ENCODE measurements at places on chromosomes 4 and X.

DNA sequence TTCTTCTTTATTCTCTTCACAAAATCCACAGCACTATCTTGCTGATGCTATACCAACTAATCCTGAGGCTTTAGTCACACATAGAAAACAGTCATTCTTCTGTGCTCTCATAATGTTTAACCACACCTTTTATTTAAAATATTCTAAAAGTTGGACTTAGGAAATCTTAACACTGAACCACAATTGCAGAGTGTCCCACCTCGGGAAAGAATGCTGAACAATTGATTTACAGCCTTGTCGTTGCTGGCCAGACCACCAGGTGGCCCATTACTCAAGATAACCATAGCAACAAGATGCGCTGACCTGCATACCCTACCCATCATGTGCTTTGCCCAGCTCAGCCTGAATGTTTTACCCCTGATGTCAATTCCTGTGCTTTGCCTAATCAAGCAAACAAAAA is 100.8 kb downstream of the ARSJ start:
- no peak for DNase-seq

DNA sequence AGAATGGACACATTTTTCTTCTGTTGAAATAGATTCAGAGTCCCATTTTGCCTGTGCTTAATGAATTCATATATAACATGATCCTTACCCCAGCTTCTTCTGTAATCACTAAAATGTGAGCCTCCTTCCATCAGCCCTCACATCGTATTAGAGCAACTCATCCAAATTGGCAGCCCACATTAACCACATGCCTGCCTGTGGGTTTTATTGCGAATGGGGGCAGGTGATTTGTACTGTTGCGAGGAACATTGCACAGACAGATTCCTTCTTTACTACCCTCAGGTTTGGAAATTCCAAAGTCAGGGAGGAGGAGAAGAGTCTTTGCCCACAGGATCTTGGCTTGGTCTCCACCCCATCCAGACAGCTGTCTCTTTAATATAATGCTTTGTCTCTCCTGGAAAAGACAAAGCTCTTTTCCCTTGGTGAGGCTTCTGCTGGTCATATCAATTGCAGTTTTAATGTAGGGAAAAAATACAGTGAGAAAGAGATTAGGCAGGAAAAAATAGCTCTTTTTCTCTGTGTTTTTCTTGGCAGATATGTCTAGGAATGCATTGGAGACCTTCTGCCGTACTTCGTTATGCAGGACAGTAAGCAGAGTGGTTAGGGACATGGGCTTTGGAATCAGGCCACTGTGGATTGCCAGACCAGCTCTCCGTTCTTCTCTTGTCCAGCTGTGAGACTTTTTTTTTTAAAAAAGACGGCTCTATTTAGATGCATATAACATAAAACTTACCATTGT is 371.2 kb downstream of the AFF2 start:
- DNase-seq = no peak

DNA sequence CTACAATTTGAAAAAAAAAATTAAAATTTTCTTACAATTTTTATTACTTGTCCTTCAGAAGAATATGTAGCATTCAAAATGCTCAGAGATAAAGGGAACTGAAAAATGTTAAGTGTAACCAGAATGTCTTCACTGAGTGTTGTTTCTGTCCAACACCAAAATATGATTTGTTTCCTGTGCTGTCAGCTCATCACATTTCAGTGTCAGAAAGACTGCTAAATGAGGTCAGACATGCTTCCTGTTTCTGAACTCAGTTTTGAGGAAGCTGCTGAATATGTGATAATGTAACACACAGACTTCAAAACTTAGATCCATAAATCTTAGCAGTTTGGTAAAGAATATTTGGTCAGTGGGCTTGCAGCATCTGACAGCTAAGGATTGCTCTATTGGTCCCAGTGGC is 1849.7 kb downstream of the PCDH7 start:
- no peak for DNase-seq

DNA sequence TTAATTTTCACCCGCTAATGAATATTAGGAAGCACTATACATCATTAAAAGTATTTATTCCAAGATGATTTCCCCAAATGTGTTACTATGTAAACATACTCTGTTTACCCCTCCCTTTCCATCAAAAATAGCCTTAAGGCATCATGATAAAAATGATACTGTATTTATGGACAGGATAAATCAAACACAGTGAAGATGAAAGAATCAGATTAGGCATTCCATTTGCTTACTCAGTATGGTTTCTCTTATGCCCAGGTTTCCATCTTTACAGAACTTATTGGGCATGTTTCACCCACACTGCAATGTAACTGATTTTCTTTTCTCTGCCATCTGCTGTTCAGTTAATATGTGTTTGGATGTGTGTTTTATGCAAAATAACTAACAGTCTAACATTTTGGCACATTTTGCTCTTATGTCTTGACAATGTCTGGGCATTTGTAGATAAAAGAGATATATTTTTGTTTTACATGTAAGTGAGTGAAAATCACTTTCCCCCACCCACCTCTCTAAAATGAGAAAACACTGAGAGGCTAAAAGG is 445.2 kb downstream of the RPA4 start:
- DNase-seq = no peak

GRCh38 chr4:122635205-122635604 is 14.3 kb upstream of the IL21 start:
- no peak for DNase-seq

GRCh38 chr4:23114538-23114937 is 421.8 kb downstream of the GBA3 start:
- no peak for DNase-seq

DNA sequence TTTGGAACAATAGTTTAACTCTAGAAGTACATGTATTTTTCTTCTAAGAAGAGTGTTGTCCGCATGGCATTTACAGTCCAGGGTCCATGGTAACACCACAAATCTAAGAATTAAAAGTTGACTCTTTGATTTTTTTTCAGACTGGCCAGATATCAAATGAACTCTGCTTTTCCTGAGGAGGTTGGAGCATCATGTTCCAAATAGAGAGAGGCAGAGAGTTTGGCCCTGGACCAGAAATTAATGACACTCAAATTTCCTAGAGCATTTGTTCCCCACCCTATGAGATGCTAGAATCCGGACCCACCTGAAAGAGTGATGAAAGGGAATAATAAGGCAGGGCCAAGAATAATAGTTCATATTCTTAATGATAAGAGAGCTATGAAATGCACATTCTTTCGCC is 47.0 kb upstream of the NAP1L5 start:
- no peak for DNase-seq

- DNase-seq = no peak
Measured at GRCh38 chr4:121709766-121710405, 13.1 kb upstream of the ANXA5 start.

DNA sequence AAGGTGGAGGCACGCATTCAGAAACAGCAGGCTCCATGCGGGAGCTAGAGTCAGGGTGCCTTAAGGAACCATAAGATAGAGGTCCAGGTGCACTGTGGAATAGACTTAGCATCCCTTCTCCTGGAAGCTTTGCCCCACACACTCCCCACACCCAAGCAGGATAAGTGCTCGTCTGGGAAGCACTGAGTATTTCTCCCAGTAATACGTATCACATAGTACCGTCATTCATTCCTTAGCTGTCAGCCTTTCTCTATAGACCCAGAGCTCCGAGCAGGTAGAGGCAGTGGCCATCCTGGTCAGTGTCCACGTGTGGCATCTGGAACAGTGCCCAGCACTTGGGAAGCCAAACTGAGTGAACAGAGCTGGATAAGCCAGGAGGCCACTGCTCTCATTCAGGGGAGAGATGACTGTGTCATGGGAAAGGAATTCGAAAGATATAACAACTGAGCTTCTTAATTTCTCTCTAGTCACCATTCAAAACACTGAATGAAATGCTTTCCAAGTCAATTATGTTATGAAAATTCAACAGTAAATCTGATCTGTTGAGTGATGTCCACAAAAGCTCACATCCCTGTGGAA is 9.9 kb downstream of the APBB2 start:
- DNase-seq = no peak

GRCh38 chrX:139881572-139881971 is 51.3 kb downstream of the ATP11C start:
- DNase-seq = no peak

- DNase-seq = no peak
Measured at GRCh38 chr4:166143227-166143626, 270.2 kb downstream of the TLL1 start.

DNA sequence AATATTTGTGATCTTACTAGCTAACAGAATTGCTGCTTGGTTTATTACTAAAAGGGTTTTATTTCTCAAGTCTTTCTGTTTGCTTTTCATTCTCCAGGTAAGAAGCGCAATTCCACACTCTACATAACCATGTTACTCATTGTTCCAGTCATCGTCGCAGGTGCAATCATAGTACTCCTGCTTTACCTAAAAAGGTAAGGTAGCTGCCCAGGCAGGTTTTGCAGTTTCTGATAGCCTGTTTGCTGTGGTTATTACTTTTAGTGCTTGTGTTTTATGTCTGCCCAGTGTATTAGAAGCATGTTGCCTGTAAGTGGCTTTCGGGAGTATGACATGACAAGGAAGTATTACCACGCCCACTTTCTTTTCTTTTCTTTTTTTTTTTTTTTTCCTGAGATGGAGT is 46.4 kb downstream of the IL13RA1 start:
- DNase-seq = no peak

DNA sequence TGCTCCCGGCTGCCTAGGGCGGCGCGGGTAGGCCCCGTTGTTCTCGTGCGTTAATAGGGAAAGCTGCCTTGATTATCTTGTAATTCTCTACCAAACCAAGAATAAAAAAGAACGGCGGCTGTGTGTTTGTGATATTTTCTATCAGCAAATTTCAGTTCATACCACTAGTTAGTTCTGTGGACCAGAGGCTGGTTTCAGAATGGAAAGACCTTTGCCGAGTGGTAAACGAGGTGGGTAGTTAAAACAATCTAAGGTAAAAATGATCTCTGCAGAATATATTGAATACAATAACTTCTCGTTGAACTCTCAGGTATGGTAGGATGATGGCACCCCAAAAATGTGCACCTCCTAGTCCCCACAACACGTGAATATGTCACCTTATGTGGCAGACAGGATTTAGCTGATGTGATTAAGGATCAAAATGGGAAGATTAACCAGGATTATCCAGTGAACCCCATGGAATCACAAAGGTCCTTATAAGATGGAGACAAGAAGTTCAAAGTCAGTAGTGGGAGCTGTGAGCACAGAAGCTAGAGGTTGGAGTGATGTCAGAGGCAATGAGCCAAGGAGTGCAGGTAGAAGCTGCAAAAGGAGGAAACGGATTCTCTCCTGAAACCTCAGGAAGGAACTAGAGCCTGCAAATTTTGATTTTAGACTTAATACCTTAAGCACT is 574 bp upstream of the CFAP97 start:
- DNase-seq = no peak

DNA sequence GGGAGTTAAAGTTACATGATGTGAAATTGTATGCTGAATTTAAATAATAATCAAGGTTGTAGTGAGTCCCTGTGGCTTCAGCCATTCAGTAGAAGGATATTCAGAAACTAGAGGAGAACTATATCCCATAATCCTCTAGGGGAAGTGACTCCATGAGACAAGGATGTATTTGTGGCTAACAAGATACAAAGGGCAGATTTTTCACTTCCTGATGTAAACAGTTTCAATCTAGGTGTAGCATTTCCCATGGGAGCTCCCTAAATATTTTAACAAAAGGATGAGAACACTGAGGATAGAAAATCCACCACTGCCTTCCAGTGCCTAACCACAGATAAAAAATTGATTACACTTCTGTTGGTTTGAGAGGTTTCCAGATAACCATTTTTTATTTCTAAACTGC is 435.4 kb upstream of the TENM3 start:
- DNase-seq = no peak

GRCh38 chr4:127881563-127881864 is 821 bp downstream of the PLK4 start:
- no peak for DNase-seq

GRCh38 chrX:150184491-150184890 is 178.6 kb upstream of the MAMLD1 start:
- DNase-seq = no peak

DNA sequence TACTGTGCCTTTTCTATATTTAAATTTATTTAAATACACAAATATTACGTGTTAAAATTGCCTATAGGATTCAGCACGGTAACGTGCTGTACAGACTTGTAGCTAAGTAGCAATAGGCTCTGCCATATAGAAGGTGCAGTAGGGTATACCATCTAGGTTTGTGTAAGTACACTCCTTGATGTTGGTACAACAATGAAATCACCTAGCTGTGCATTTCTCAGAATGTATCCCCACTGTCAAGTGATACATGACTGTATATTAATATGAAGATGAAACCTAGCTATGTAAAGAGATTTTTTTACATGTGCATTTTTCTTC is 431.2 kb downstream of the KCTD8 start:
- DNase-seq = no peak

GRCh38 chr4:80814266-80814665 is 216.2 kb upstream of the BMP3 start:
- no peak for DNase-seq

DNA sequence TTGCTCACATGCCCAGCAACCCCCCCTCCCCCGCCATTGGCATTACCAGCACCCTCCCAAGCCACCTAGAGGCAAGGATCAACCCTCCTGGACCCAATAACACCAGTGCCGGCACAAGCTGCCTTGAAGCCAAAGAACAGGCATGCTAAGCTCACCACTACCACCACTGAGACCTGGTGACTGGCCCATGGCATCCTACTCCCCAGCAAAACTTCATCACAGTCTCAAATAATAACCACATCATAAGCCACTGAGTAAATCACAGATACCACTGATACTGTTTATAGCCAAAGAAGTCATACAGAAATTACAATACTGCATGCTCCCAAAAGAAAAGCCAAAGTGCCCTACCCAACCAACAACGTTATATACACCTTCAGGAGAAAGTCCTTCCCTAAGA is 73.6 kb upstream of the RPL34 start:
- no peak for DNase-seq

GRCh38 chrX:10121787-10122186 is 35.0 kb upstream of the CLCN4 start:
- no peak for DNase-seq

DNA sequence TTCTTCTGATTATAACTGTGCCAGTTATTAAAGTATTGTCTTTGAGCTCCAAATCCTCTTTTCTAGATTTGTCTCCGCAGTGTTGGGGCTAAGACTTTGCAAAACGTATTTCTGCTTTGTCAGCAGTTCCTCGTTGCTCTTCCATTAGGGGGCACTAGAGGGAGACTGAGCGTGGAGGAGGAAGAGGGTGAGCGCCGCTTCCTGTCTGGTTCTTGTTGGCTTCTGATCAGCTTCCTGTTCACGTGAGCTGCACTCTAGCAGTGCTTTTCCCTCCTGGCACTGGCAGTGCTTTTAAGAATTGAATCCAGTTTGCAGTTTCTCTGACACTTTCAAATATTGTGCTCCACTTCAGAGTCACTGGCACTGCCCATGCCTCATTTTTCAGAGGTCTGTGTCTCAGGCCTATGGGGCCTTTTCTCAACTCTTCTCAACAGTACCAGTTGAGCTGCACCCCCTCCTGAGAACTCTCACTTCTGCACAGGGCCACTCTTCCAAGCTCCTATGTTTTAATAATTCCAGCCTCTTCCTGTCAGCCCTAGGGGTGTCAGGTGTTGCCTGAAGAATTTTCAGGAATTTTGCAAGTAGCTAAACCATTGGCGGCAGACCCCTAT is 54.4 kb upstream of the LCORL start:
- DNase-seq = no peak

- DNase-seq = no peak
Measured at GRCh38 chr4:124762956-124763355, 50.4 kb upstream of the ANKRD50 start.
